ENCODE measurements at places on chromosomes 13 and 19.

- DNase-seq, result no peak
These were observed 17.8 kb upstream of the TMEM255B start for GRCh38 chr13:113741191-113741668.

DNA sequence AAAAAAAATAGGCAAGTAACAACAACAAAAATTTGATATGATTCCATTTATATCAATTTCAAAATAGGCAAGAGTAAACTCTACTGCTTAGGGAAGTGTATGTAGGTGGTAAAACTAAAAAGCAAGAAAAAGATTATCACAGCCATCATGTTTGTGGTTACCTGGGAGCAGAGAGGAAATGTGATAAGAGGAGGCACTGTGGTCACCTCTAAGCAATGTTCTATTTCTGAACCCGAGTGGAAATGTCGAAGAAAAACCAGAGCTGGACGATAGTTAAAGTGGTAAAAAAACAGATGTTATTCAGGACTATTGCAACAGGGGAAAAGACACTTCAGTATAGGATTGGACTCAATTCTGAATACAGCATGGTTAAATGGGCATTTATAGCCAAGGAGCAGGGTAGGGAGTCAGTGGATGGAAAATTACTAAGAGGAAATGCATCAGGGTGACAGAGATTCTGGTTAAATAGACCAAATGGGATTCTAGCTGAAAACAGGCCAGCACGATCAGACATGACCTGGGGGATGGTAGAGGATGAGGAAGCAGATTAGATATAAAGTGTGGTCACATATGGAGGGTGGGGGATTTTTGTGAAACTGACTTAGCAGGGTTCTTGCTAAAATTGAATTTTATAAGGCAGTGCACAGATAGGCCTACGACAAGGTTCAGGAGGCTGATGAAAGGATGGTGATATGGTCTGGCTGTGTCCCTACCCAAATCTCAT, 6.0 kb upstream of the TEX30 start:
- DNase-seq, result no peak

DNA sequence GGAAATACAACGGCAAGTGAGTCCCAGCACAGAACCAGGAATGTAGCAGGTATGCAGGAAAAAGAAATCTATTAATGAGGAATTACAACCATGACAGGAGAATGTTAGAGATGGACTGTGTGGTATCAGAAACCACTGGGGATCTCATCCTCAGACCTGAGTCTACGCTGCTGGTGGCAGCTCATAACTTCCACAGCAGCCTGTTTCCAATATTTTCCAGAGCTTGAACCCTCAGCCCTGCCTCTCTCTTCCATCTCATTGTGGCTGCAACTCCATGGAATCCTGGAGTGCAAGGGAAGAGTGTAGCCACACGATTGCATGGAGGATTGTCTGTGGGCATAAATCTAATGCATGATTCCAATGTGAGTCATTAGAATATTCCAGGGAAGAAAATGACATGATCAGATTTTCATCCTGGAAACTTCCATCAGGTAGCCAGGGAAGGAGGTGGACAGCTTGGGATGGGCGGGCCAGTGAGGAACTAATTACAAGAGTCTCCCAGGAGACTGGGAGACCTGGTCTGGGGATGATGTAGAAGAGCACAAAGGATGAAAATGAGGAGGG, 14.9 kb downstream of the PLA2G4C start:
- DNase-seq, result no peak

DNA sequence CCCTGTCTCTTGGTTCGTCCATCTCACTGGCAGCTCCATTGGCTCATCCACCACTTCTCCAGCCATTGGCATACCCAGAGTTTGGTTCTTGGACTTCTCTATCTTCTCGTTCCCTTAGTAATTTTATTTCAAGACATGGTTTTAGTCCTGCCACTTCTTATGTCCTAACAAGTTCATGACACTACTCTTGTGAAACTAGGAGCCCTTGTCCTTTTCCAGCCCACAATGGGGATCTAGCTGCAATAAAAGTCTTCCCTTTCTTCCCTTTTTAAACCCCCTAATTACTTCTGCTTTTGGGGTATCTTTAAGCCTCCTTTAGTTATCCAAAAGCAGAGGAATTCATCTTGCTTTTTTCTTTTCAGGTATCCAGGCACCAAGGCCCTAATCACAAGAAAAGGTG, 2.9 kb upstream of the RCBTB2 start:
- no peak for DNase-seq

DNA sequence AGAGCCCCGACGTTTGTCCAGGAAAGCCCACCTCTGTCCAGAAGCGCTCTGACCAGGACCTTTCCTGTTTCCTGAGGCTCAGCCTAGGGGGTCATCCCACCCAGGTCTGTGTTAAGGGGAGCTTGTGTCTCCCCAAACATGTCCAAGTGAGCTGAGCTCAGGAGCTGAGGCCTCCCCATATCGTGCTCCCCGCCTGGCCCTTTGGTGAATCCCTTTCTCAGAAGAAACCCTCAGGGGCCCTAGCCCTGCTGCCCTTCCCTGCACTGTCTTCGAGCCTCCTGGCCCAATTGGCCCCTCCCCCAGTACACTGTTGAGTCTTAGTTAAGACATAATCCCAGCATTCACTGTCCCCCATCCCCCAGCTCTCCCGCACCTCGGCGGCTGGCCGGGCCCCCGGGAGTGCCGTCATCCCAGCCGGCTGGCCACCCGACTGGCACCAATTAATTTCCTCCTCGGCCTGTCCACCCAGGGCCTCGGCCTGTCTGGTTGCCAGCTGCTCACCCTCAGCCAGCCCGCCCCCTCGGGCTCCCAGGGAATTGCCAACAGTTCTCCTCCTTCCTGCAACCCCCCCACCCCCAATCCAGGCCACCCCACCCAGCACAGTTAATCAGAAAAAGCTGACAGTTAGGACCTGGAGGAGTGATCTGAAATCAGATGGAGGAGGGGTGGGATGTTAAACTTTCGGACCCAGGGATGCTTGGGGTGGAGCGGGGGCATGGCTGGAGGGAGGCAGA, 13.6 kb downstream of the IER2 start:
- DNase-seq, result peak; percentile 79

DNA sequence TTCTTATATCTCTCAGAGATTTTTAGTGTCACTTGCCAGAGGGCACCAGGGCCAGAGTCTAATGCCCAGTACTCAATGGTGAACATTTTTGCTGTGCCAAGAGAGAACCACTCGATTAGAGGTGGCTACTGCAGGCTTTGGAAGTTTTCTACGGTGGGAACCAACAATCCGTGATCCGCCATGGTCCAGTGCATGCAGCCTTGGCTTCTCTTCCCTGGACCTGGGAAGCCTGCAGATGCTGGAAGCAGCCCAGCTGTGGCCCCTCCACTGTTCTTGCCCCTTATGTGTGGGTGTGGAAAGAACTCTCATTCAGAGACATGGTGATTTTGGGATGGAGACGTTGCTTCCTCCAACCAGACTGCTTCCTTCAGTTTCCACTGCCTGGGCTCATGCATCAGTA, 224.2 kb downstream of the TSHZ3 start:
- no peak for DNase-seq

GRCh38 chr19:48991873-48992580, 1.1 kb downstream of the GYS1 start:
- DNase-seq, result no peak

DNA sequence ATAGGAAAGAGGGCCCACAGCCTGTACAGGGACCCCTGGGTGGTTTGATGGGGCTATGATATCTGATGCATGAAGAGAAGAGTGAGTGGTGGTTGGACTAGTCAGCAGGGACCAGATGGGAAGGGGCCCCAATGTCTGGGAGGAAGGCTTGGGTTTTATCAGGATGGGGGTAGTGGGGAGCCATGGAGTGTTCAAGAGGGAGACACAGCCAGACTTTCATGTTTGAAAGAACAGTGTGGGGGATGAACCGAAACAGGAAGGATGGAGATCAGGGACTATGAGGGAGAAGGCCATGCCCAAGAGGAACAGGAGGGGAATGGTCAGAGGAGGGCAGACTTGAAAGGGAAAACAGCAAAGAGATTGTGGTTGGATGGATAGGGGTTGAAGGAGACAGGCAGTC, 63.1 kb downstream of the UNC13A start:
- DNase-seq, result no peak

GRCh38 chr19:27780367-27781075, 1432.4 kb downstream of the UQCRFS1 start:
- no peak for DNase-seq

Measured in T1000 (cell line).